ENCODE measurements at places on chromosomes 4 and X.

GRCh38 chr4:120720354-120720934 is 202.1 kb downstream of the PRDM5 start:
- no peak for DNase-seq

DNA sequence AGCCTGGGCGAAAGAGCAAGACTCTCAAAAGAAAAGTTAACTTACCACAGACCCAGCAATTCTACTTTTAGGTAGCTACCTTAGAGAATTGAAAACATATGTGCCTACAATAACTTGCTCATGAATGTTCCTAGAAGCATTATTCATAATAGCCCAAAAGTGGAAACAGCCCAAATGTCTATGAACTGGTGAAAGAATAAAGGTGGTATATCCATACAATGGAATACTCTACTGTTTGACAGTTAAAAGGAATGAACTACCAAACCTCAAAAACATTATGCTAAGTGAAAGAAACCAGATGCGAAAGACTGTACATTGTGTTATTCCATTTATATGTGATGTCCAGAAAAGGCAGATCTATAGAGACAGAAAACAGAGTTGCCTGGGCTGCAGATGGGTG is 131.4 kb downstream of the UCHL1 start:
- DNase-seq: no peak

GRCh38 chr4:85744950-85745349 is 270.0 kb downstream of the ARHGAP24 start:
- DNase-seq: peak; percentile 78

DNA sequence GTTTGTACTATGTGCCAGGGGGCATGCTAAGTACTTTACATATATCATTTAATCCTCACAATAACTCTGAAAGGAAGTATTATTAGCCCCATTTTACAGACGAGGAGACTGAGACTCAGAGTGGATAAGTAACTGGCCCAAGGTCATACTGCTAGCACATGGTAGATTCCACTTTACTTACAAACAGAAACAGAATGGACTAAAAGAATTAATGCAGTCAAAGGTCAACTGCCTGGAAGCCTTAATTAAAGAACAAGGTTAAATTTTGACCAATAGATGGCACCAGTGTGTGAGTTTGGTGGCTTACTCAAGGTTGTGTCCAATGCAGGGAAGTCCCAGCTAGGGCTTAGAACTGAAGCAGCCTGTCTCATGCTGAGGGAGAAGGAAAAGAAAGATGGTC is 4.7 kb downstream of the RIPPLY1 start:
- peak; percentile 76 for DNase-seq

GRCh38 chr4:26367811-26368210 is 47.0 kb downstream of the RBPJ start:
- DNase-seq: no peak

- DNase-seq: no peak
These were observed 35.7 kb downstream of the PRKG2 start for GRCh38 chr4:81179326-81179725.

Measured in DMS53 (cell line).